ENCODE measurements at places on chromosomes 1 and 21. TPM values are rescaled to one million over a fixed set of nuclear protein-coding genes. Genes with fewer than 3 reads are reported as not detected.

GRCh38 chr1:95146637-95147036, 29.5 kb downstream of the TLCD4 start:
- H3K27ac ChIP-seq = no peak overlapping the region
- DNase-seq = no peak
- H3K4me3 ChIP-seq = no peak overlapping the region
- H3K4me1 ChIP-seq = no peaks in the 10 kb centered on the region
- peaks cover 4% of the 10 kb centered on the region for H3K27me3 ChIP-seq

DNA sequence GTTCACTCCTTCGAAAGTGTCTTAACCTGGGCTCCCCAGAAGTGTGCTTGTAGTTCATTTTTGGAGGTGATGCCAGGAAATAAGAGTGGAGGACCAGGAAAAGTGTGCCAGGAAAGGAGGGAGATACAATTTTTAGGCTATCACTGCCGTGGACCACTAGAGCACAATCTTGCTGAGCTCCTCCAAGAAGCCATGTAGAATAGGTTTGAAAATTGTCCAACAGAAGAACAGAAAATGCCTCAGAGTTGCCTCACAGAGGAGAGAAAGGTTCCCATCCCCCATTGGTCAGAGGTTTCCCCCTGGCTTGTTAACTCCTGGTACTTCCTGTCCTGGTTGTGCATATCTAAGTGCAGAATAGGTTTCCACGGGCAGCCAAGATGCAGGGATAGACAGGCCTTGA, 41.6 kb downstream of the CATSPERE start:
- no peak for DNase-seq
- no peak overlapping the region for H3K4me3 ChIP-seq
- no peak overlapping the region for H3K27ac ChIP-seq
- no peaks in the 10 kb centered on the region for H3K4me1 ChIP-seq
- no peaks in the 10 kb centered on the region for H3K36me3 ChIP-seq

GRCh38 chr1:33380811-33381210, 50.1 kb downstream of the PHC2 start:
- peaks cover 12% of the 10 kb centered on the region for H3K4me1 ChIP-seq
- no peak for DNase-seq
- H3K27me3 ChIP-seq = peaks cover 30% of the 10 kb centered on the region
- no peaks in the 10 kb centered on the region for H3K36me3 ChIP-seq

- no peaks in the 10 kb centered on the region for H3K36me3 ChIP-seq
- H3K27me3 ChIP-seq = no peaks in the 10 kb centered on the region
- H3K4me1 ChIP-seq = no peaks in the 10 kb centered on the region
Observed at GRCh38 chr1:71264039-71264438, 183.2 kb upstream of the ZRANB2 start.

GRCh38 chr1:24263746-24264145, 55.4 kb upstream of the GRHL3 start:
- H3K36me3 ChIP-seq = no peaks in the 10 kb centered on the region
- H3K4me3 ChIP-seq = no peak overlapping the region
- H3K27ac ChIP-seq = no peak overlapping the region
- DNase-seq = no peak

DNA sequence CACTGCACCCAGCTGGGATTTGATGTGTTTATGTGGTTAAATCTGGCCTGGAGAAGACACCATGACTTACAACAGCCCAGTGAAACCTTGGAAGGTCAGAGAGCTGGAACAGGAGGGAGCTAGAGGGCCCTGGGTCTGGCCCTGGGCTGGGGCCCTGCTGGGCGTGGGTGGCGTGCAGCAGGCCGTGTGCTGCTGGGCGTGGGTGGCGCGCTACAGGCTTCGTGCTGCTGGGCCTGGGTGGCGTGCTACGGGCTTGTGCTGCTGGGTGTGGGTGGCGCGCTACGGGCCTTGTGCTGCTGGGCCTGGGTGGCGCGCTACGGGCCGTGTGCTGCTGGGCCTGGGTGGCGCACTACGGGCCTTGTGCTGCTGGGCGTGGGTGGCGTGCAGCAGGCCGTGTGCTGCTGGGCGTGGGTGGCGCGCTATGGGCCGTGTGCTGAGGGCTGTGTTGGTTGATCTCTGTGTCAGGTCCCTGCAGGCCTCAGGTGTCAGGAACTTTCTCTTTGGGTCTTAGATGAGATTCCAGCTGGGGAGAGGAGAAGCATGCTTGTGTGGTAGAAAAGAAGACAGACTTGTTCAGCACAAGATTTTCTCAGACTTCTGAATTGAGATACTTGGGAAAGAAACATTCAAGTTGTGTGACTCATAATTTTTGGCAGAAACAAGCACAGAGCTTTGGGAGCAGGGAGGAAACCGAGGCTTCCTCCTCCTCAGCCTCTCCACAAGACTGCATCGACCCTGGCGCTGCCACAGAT, 66.0 kb downstream of the COL18A1 start:
- peak overlapping the region; percentile 79 for H3K27ac ChIP-seq
- H3K27me3 ChIP-seq = no peaks in the 10 kb centered on the region
- H3K4me1 ChIP-seq = peaks cover 12% of the 10 kb centered on the region
- peak; percentile 62 for DNase-seq
- H3K4me3 ChIP-seq = peak overlapping the region; percentile 9
- no peaks in the 10 kb centered on the region for H3K36me3 ChIP-seq

DNA sequence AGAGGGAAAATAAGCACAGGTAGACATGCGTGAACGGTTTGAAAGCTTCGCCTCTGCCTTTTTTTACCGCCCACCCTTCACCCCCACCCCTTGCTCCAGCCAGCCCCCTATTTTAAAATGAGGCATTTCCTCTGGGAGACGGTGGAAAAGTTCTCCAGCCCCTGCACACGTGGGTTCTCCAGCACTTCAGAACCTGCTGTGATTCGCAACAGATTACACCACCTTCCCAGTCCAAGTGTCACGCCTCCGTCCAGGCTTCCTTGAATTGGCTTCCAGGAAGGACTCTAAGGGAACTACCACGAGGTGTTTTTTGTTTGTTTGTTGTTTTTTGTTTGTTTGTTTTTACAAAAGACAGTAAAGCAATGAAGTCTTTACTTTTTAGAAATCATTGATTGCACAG, 2.6 kb downstream of the LRRC7 start:
- no peak overlapping the region for H3K27ac ChIP-seq
- H3K4me1 ChIP-seq = peaks cover 7% of the 10 kb centered on the region
- H3K4me3 ChIP-seq = no peak overlapping the region

- H3K27ac ChIP-seq = no peak overlapping the region
- no peaks in the 10 kb centered on the region for H3K36me3 ChIP-seq
- H3K27me3 ChIP-seq = peaks cover 27% of the 10 kb centered on the region
- H3K4me1 ChIP-seq = peaks cover 24% of the 10 kb centered on the region
- DNase-seq = no peak
- no peak overlapping the region for H3K4me3 ChIP-seq
Observed at GRCh38 chr1:226447932-226448665, 40.2 kb upstream of the PARP1 start.

DNA sequence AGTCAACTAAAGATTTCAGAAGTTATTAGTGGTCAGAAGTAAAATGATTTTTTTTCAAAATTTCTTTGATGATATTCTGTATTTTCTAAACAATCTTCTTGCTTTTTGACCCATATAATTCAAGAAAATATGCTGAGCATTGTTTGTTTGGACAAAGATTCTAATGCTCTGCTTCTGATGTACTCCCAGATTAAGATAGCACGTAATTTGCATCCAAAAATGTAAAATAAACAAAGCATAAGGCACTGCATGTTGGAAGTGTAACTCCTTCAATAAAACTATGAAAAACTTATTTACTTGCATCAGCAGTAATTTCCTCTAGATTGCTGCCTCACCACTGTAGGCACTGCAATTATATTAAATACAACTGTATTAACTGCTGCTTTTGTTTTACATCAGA, 1054.1 kb downstream of the TTLL7 start:
- H3K27ac ChIP-seq = no peak overlapping the region
- H3K27me3 ChIP-seq = no peaks in the 10 kb centered on the region
- no peaks in the 10 kb centered on the region for H3K4me1 ChIP-seq
- H3K36me3 ChIP-seq = no peaks in the 10 kb centered on the region

- H3K4me1 ChIP-seq = peaks cover 6% of the 10 kb centered on the region
- H3K27ac ChIP-seq = no peak overlapping the region
- H3K4me3 ChIP-seq = no peak overlapping the region
- H3K27me3 ChIP-seq = no peaks in the 10 kb centered on the region
- no peak for DNase-seq
Observed at GRCh38 chr1:33366762-33367484, 46.0 kb upstream of the A3GALT2 start.

DNA sequence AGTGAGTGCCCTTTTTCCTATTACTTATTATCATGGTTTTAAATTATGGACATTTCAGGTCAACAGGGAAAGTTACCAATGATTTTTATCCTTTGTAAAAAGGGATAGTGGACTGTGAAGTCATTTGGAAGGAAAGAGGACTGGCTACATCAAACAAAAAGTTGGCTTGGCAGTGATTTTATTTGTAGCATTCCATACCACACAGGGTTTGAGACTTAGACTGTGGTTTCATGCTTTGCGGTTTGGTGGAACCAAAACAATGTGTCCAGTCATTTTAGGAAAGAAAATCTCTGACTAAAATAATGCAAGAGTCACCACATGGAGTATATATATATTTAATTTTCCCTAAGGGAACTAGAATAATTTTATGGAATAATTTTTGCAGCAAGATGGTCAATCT, 239.5 kb downstream of the HMCN1 start:
- no peaks in the 10 kb centered on the region for H3K4me1 ChIP-seq
- peaks cover 2% of the 10 kb centered on the region for H3K27me3 ChIP-seq
- H3K4me3 ChIP-seq = no peak overlapping the region
- DNase-seq = no peak

- H3K27ac ChIP-seq = peak overlapping the region; percentile 62
- peak overlapping the region; percentile 52 for H3K4me3 ChIP-seq
- peaks cover 50% of the 10 kb centered on the region for H3K4me1 ChIP-seq
Observed at GRCh38 chr1:114468710-114469468, 42.1 kb downstream of the TRIM33 start.

GRCh38 chr1:47816325-47817071, 180.7 kb downstream of the TRABD2B start:
- no peak overlapping the region for H3K4me3 ChIP-seq
- no peak for DNase-seq
- H3K4me1 ChIP-seq = no peaks in the 10 kb centered on the region
- no peaks in the 10 kb centered on the region for H3K36me3 ChIP-seq
- H3K27me3 ChIP-seq = no peaks in the 10 kb centered on the region

- H3K27me3 ChIP-seq = peaks cover 14% of the 10 kb centered on the region
- DNase-seq = peak; percentile 58
- no peak overlapping the region for H3K27ac ChIP-seq
Observed at GRCh38 chr1:51926171-51926812, 47.8 kb upstream of the NRDC start.

- H3K4me3 ChIP-seq = no peak overlapping the region
- peaks cover 9% of the 10 kb centered on the region for H3K36me3 ChIP-seq
- no peaks in the 10 kb centered on the region for H3K27me3 ChIP-seq
- H3K4me1 ChIP-seq = peaks cover 21% of the 10 kb centered on the region
- peak overlapping the region; percentile 10 for H3K27ac ChIP-seq
Observed at GRCh38 chr1:52657702-52658101, 24.7 kb downstream of the SHISAL2A start.

DNA sequence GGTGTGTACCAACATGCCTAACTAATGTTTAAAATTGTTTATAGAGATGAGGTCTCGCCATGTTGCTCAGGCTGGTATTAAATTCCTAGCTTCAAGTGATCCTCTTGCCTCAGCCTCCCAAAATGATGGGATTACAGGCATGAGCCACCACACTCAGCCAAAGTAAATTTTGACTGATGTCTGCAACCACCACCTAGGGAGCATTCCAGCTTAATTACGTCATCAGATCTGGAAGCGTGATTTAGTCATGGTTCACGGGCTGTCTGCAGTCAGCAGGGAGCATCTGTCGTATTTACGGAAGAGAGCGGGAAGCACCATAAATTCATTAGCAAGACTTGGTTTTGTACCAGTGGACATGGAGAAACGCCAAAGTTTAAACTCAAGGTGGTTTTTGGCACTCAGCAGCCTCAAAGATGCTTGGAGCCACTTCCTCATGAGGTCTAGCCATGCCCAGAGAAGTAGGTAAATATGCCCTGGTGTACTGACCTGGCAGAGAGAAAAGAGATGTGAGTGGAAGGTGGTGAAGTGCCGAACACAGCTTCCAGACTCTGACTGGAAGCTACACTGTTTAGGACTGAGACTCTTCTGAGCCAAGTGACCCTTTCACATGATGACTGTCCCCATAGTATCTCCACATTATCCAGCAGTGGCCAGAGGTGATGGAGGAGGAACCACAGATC, 60.8 kb upstream of the SLC35F3 start:
- no peak overlapping the region for H3K27ac ChIP-seq
- H3K4me1 ChIP-seq = no peaks in the 10 kb centered on the region
- H3K36me3 ChIP-seq = no peaks in the 10 kb centered on the region
- no peaks in the 10 kb centered on the region for H3K27me3 ChIP-seq

- no peaks in the 10 kb centered on the region for H3K4me1 ChIP-seq
- H3K27ac ChIP-seq = no peak overlapping the region
Observed at GRCh38 chr1:183814121-183814681, 9.3 kb downstream of the RGL1 start.

DNA sequence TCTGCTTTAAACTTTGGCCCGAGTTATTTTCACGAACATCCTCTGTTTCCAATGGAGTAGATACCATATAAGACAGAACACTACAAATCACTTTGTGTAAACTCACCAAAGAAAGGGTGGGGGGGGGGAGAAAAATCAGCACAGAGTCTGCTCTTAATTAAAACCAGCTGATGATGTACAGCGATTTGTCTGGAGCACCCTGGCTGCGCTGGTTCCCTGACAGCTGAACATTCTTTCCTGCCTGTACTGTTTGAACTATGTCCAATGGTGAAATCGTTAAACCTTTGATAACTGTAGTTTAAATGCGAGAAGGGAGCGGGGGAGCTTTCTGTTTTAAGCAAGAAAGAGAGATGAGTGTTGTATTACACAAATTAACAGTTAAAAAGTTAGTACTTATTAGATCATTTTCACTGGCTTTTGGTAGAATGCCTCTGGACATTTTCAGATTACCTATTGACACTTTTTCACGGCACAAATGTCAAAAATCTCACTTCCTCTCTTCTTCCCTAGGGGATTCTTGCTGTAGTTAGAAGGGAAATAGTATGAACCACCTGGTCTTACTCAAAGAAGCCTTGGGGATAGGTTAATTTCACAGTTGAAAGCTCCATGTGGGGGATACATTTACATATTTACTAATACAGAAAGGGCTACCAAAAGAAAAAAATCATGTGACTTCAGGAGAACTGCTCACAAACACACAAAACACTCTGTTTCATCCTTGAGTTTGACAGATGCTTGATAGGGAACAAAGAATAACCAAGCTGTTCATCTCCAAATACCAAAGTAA, 140.2 kb upstream of the RUNX1 start:
- H3K27me3 ChIP-seq = peaks cover 3% of the 10 kb centered on the region
- peaks cover 3% of the 10 kb centered on the region for H3K36me3 ChIP-seq
- peak overlapping the region; percentile 17 for H3K27ac ChIP-seq
- peaks cover 6% of the 10 kb centered on the region for H3K4me1 ChIP-seq
- no peak overlapping the region for H3K4me3 ChIP-seq

GPX7 gene
- total RNA-seq = 29.4 TPM

LCE1D gene
- total RNA-seq = not detected

CLDN8 gene
- not detected for total RNA-seq

CCDC27 gene
- not detected for total RNA-seq

KRTAP15-1 gene
- total RNA-seq = not detected

LRRC7 gene
- not detected for total RNA-seq
